A549 treated with RU486 at 1 μM for 4 hours (cell line): ENCODE measurements at places on chromosomes 11 and 22. TPM values are rescaled to one million over a fixed set of nuclear protein-coding genes. Genes with fewer than 3 reads are reported as not detected.

The DCDC1 gene
- total RNA-seq: 0.18 to 0.88 TPM (median 0.70 TPM) in 5 replicates

The POU2AF2 gene
- total RNA-seq: not detected in 5 replicates

The LARGE2 gene
- total RNA-seq: 1.4 to 3.5 TPM (median 2.6 TPM) in 5 replicates

The ANKRD13D gene
- total RNA-seq: 18.9 to 30.0 TPM (median 26.2 TPM) in 5 replicates

The TMPRSS4 gene
- 0.12 TPM in 1 of 5 replicates, not detected in the others for total RNA-seq

The OR52A1 gene
- not detected in 5 replicates for total RNA-seq

The RTN4RL2 gene
- 60.5 to 129 TPM (median 112 TPM) in 5 replicates for total RNA-seq

The CDC45 gene
- 22.2 to 29.4 TPM (median 24.1 TPM) in 5 replicates for total RNA-seq

The CALCA gene
- 0.09 TPM in 1 of 5 replicates, not detected in the others for total RNA-seq

The OR5A1 gene
- total RNA-seq: not detected in 5 replicates

The LRRC10B gene
- 0.11 to 0.24 TPM (median 0.15 TPM) in 5 replicates for total RNA-seq

The EFCAB6 gene
- 0.16 to 0.99 TPM (median 0.36 TPM) in 5 replicates for total RNA-seq

The GANAB gene
- 241 to 274 TPM (median 257 TPM) in 5 replicates for total RNA-seq

The OR6T1 gene
- total RNA-seq: not detected in 5 replicates

The USP2 gene
- total RNA-seq: 0.18 to 0.62 TPM (median 0.28 TPM) in 5 replicates

The ART5 gene
- 0.17 to 0.32 TPM (median 0.29 TPM) in 5 replicates for total RNA-seq

The C1QTNF4 gene
- total RNA-seq: 0.13 to 0.22 TPM in 2 of 5 replicates, not detected in the others

The EHBP1L1 gene
- 26.8 to 46.1 TPM (median 41.0 TPM) in 5 replicates for total RNA-seq

The CREB3L1 gene
- 3.9 to 6.2 TPM (median 5.2 TPM) in 5 replicates for total RNA-seq

The JAML gene
- not detected in 5 replicates for total RNA-seq

The FIBIN gene
- not detected in 5 replicates for total RNA-seq

The BDNF gene
- total RNA-seq: 5.6 to 9.5 TPM (median 7.5 TPM) in 5 replicates

The ESRRA gene
- total RNA-seq: 40.8 to 70.7 TPM (median 67.3 TPM) in 5 replicates

The MRGPRX3 gene
- total RNA-seq: not detected in 5 replicates

The CHCHD10 gene
- 88.8 to 228 TPM (median 169 TPM) in 5 replicates for total RNA-seq

The ROM1 gene
- total RNA-seq: 2.6 to 4.7 TPM (median 3.8 TPM) in 5 replicates

The ISX gene
- not detected in 5 replicates for total RNA-seq

The FREY1 gene
- total RNA-seq: 0.20 to 1.00 TPM (median 0.32 TPM) in 3 of 5 replicates, not detected in the others

The B3GAT3 gene
- 38.7 to 56.9 TPM (median 51.6 TPM) in 5 replicates for total RNA-seq

The TEX12 gene
- not detected in 5 replicates for total RNA-seq

The C11orf52 gene
- total RNA-seq: not detected in 5 replicates

The OR8G1 gene
- total RNA-seq: not detected in 5 replicates

The APOA4 gene
- not detected in 5 replicates for total RNA-seq

The KDM4E gene
- not detected in 5 replicates for total RNA-seq

The CRYBB3 gene
- not detected in 5 replicates for total RNA-seq

The NXPE2 gene
- total RNA-seq: not detected in 5 replicates

The PAX6 gene
- total RNA-seq: 0.90 to 2.3 TPM (median 1.5 TPM) in 5 replicates

The SLC7A4 gene
- total RNA-seq: not detected in 5 replicates

The SCT gene
- not detected in 5 replicates for total RNA-seq

The TIGD3 gene
- total RNA-seq: 0.58 to 1.2 TPM (median 0.86 TPM) in 5 replicates

The SEC14L3 gene
- total RNA-seq: not detected in 5 replicates

The ENTHD1 gene
- not detected in 5 replicates for total RNA-seq

The DDIAS gene
- 7.6 to 20.8 TPM (median 17.9 TPM) in 5 replicates for total RNA-seq

The TRPC6 gene
- 0.94 to 1.4 TPM (median 1.1 TPM) in 5 replicates for total RNA-seq

The P4HA3 gene
- total RNA-seq: 29.5 to 52.9 TPM (median 41.6 TPM) in 5 replicates

The GNG3 gene
- total RNA-seq: not detected in 5 replicates

The DDX25 gene
- 0.10 TPM in 1 of 5 replicates, not detected in the others for total RNA-seq

The LMO2 gene
- total RNA-seq: 0.31 to 0.97 TPM (median 0.55 TPM) in 5 replicates

The OR4A16 gene
- total RNA-seq: not detected in 5 replicates

The TCN2 gene
- total RNA-seq: 4.3 to 5.5 TPM (median 4.6 TPM) in 5 replicates
